ENCODE measurements at places on chromosomes 6 and 20.

GRCh38 chr20:45970646-45971424 is 1.2 kb downstream of the ZNF335 start:
- DNase-seq, result no peak

DNA sequence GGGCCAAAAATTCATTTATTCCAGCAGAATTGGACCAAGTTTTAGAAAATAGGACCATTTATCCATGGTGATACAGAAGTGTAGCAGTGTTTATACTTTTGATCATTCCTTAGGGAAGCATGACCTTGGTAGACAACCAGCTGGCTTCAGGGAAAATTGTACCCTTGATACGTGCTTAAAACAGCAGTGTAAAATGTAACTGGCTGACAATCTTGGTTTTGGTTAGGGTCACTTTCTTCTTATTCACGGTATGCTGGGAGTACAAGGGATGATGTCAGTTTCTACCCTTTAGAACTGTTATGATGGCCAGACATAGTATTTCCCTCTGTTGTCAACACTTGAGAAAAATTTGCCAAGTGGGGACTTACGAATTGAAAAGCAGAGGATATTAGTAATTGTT is 157.1 kb downstream of the BCKDHB start:
- DNase-seq, result no peak

GRCh38 chr6:25960734-25961133 is 1.9 kb upstream of the TRIM38 start:
- DNase-seq, result no peak

GRCh38 chr20:44620030-44620429 is 31.5 kb downstream of the ADA start:
- DNase-seq, result no peak

DNA sequence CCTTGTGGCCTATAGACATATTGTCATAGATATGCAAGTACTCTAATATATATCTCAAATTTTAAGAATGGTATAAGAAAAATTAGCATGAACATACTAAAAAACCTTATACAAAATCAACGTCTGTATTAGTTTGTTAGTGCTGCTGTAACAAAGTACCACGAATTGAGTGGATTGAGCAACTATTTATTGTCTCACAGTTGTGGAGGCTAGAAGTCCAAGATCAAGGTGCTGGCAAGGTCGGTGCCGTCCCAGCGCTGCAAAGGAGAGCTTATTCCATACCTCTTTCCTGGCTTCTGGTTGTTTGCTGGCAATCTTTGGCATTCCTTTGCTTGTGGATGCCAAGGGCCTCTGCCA is 317.6 kb upstream of the FERMT1 start:
- no peak for DNase-seq

DNA sequence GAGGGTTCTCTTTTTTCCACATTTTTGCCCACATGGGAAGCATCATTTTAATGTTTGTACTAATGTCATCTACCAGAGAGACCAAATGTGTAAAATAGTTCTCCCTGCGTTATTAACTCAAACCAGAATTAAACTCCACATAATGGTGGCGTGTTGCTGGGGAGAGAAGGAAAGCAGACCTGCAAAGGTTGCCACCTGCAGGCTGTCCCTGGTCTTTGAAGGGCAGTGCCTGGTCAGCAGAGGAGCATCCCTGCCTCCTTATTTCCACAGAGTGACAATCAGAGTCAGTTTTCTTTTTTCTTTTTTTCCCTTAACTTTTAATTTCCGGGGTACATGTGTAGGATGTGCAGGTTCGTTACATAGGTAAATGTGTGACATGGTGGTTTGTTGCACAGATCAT is 214.5 kb downstream of the TBX18 start:
- no peak for DNase-seq

- no peak for DNase-seq
Observed at GRCh38 chr6:84074988-84075781, 41.6 kb downstream of the MRAP2 start.

DNA sequence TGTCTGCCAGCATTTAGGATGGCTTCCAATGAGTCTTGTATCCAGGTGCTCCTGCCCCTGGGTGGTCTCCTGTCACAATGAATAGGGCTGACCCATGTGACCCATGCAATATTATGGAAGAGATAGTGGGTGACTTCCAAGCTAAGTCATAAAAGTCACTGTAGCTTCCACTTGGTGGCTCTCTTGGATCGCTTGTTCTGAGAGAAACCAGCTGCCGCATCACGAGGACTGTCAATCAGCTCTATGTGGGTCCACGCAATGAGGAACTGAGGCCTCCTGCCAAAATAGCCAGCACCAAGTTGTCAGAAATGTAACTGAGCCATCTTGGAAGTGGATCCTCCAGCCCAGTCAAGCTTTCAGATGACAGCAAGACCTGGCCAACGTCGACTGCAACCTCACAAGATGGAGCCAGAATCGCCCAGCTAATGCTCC is 14.9 kb upstream of the MATN4 start:
- DNase-seq, result no peak

DNA sequence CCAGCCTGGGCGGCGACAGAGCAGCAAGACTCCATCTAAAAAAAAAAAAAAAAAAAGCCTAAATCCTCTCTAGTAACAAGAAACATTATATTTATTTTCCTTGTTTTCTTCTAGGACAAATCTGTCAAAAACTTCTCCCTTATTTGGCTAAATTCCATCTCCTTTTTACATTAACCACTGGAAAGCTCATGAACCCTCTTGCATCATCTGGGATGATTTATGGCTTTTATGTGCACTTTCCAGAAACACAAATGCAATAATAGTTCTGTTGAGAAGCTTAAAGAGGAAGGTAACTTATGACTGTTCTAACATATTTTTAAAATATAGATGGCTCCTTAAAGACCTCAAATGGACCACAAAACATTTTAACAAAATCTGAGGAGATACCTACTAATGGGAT is 526.1 kb upstream of the SPTLC3 start:
- no peak for DNase-seq

GRCh38 chr6:6826961-6827360 is 238.4 kb downstream of the LY86 start:
- no peak for DNase-seq

DNA sequence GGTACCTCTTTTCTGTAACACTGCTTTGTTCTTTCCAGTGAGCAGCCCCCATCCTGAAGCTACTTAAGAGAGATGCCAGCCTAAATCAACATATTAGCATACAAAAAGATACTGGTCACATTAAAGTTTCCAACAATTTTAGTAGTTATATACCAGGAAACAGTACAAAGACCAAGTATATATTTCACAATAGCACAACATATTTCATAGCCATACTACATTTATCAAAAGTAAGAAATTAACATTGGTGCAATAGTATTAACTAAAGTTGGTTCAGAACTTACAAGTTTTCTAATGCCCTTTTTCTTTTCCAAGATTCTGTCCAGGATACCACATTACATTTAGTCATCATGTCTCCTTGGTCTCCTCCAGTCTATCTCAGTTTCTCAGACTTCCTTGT is 641.0 kb upstream of the GJE1 start:
- no peak for DNase-seq

DNA sequence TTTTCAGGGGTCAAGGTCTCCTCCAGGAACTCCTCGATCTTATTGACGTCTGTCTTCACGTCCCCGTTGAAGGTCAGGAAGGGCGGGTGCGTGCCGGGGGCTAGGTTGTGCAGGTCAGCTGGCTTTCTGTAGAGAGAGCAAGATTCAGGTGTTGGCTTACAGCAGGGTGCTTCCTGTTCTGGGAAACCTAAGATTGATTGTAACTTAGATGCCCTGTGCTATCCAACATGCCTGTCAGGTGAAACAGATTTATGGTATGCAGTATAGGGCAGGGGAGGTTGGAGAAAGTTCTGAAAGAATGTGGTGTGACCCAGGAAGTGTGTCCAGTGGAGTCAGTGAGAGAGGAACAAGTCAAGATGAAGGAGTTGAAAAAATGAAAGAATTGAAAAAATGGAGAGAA is 66.4 kb downstream of the CLIC5 start:
- DNase-seq, result no peak

- DNase-seq, result no peak
Observed at GRCh38 chr6:126033696-126034095, 47.4 kb downstream of the TRMT11 start.

DNA sequence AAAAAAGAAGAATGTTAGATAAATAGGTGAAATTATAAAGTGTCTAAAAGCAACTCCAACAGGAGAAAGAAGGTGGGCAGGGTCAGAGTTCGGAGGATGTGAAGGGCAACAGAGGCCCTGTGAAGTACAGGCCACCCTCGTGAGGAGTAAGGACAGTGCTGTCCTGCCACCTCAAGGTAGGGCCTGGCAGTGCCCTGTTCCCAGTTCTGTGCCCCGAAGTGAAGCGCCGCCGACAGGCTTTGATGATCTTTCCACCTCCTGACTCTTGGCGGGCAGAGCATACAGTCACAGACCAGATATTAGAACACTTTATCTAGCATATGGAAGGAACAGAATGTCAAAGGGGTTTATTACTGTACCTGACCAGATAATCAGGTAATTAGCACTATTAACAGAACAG is 75.8 kb downstream of the GJA10 start:
- DNase-seq, result no peak

GRCh38 chr6:157669747-157670216 is 153.3 kb upstream of the SNX9 start:
- no peak for DNase-seq

DNA sequence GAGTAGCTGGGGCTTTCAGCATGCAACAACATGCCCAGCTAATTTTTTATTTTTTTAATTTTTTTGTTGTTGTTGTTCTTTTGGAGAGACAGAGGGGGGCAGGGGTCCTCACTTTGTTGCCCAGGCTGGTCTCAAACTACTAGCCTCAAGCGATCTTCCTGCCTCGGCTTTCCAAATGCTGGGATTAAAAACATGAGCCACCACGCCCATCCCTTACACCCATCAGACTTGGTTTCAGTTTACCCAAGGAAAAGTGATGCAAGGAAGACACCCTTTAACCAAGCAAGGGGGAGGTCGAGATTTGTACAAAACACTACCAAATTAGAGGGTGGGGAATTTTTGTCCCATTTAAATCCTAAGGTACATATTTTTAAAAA is 210.1 kb downstream of the ARHGAP18 start:
- DNase-seq, result no peak

DNA sequence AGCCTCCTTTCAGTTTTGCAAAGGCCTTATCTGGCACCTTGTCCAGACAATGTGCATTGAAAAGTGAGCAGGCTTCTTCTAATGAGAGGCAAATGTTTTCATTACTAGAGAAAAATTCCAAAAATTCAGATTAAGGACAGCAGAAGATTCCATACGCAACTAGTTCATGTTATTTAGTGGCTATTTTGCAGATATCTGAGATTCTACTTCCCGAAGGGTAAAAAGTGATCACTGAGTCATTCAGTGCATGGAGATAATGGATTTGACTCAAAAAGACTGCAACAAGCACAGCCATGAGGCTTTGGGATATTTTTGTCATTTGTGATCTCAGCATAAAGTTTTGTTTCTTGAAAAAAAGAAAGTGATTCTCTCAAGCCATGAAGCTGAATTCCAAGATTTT is 29.9 kb downstream of the METTL24 start:
- no peak for DNase-seq

DNA sequence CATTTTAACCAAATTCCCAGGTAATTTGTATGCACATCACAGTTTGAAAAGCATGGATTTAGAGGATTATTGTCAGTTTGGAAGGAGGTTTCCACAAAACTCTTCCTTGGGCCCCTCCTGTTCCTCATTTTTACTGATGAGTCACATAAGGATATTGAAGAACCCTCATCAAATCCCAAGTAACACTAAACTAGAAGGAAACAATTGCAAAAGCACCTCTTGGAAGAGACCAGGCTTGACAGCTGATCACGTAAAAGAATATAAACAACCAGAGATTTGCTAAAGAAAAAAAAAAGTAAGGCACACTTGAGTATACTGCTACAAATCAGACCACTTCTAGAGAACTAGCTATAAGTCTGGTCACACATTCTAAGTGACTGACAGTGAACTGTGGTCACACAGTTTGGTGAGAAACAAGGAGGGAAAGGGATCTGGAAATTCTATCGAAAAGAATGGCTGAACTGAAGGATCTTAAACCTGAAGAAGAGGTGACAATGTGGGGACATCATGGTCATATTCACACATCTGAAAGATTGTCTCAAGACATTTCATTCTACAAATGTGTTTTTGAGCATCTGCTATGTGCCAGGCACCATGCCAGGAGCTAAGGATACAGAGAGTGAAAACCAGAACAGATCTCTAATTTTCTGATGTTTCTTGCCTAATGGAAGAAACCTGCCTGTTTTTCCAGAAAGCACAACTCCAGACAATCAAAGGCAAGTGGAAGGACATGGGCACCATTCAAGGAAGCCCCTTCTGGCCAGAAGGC is 24.1 kb downstream of the ZHX3 start:
- DNase-seq, result no peak

GRCh38 chr6:41441598-41442351 is 104.4 kb upstream of the FOXP4 start:
- no peak for DNase-seq

DNA sequence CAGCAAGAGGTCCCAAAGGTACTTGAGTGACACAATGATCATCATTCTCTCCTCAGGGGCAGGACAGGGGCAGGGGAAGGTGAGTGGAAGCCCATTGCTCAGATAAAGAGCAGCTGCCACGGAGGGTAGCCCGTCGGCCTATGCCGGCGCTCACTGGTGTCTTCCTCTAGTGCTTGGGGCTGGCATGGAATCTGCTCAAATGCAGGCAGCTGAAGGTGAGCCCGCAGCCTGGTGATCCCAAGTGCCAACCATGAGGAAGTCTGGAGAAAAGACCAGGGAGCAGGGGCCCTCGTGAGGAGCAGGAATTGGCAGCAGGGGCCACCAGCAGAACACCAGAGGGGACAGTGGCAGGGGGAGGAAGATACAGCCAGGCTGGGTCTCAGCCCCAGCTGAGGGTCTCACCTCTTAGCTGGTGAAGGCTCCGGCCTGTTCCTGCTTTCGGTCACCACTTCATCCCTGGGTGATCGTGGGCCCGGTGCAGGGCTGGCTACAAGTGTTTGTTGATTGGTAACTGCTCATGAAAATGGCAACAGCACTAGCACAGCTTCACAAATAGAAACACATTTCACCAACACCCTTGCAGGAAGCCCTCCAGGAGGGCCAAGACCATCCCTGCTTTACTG is 24.7 kb downstream of the RBCK1 start:
- no peak for DNase-seq

GRCh38 chr6:37618916-37619590 is 78.6 kb downstream of the MDGA1 start:
- no peak for DNase-seq

DNA sequence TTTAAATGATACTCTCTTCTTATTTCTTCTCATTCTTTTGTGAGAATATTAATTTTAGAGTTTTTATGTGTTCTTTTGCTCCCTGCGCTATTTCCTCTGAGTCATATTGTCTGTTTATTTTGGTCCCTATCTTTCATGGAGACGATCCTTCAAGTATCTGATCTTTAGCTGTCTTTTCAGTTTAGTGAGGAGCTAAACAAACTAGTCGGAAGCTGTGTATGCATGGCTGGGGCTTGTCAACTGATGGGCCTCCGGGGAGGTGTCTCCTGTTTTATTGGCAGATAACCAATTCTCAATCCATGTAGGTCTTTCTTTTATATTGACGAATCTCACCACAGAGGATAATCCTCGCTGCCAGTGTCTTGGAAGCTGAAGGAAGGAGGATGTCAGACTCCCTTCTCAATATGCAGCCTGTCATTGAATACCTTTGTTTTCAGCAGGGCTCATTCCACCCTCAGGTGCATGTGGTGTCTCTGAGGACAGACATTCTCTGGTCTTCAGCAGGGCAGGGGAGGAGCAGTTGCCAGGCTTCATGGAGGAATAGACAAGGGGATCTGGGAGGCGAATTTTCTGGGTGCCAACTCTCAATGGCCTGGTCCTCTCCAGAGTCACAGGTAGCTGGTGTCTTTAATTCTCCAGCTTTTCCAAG is 64.9 kb downstream of the RNF182 start:
- no peak for DNase-seq

GRCh38 chr20:9609887-9610502 is 95.6 kb downstream of the LAMP5 start:
- DNase-seq, result no peak
